ENCODE measurements at places on chromosomes 2 and 18.
A peak's percentile ranks its signal among the peaks of the same experiment; 100 is the strongest.

DNA sequence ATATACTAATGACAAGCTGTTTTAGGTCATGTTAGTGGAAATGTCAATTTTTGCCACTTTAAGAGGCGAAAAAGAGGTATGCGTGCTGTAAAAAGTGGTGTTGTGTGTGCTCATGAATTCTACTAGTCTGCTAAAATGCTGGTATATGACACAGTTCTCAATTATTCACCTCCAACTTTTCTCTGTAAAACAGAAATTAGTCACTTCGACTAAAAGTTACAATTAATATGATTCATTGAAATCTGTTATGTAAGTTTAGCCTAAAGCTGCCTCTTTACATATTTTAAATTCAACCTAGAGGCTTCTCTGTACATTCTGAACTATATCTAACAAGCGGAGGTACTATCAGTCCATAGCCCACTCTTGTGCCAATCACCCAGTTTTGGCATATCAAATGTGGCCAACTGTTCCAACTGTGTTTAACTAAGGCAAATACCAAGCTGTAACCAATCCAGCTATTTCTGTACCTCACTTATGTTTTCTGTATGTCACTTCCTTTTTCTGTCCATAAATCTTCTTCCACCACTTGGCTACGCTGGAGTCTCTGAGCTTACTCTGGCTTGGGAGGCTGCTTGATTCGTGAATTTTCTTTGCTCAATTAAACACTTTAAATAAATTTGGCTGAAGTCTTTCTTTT, 20.8 kb downstream of the BAZ2B start:
- H3K4me1 ChIP-seq = no peaks in the 10 kb centered on the region
- no peak overlapping the region for H3K27ac ChIP-seq
- no peaks in the 10 kb centered on the region for H3K36me3 ChIP-seq
- DNase-seq = no peak

- H3K27me3 ChIP-seq = no peaks in the 10 kb centered on the region
- H3K36me3 ChIP-seq = no peaks in the 10 kb centered on the region
- H3K4me1 ChIP-seq = no peaks in the 10 kb centered on the region
- no peak overlapping the region for H3K27ac ChIP-seq
- DNase-seq = no peak
Observed at GRCh38 chr18:45976566-45976965, 9.4 kb upstream of the EPG5 start.

- no peaks in the 10 kb centered on the region for H3K36me3 ChIP-seq
- H3K4me1 ChIP-seq = no peaks in the 10 kb centered on the region
- H3K4me3 ChIP-seq = no peak overlapping the region
Observed at GRCh38 chr2:155842103-155842502, 490.4 kb downstream of the NR4A2 start.

- no peak overlapping the region for H3K4me3 ChIP-seq
- H3K27me3 ChIP-seq = no peaks in the 10 kb centered on the region
- H3K4me1 ChIP-seq = no peaks in the 10 kb centered on the region
- H3K27ac ChIP-seq = no peak overlapping the region
- no peak for DNase-seq
Observed at GRCh38 chr18:38174594-38174993, 609.0 kb upstream of the CELF4 start.

DNA sequence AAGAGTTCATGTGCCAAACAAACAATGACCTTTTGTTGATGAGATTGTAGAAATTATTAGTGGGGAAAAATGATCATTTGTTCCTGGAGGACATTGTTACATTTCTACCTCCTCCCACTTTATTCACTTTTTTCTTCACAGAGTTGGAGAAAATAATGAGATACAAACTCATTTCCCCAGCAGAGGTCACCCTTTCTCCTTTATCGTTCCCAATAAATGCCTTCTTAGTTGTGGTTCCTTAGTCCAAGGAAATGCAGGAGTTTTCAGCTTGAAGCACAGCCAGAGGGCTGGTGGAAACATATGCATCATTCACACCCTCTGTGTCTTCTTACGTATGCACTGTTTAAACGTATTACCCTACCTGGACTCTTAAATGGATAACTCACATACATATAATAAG, 108.8 kb downstream of the SLC4A3 start:
- no peak overlapping the region for H3K4me3 ChIP-seq
- DNase-seq = no peak
- H3K27ac ChIP-seq = no peak overlapping the region

DNA sequence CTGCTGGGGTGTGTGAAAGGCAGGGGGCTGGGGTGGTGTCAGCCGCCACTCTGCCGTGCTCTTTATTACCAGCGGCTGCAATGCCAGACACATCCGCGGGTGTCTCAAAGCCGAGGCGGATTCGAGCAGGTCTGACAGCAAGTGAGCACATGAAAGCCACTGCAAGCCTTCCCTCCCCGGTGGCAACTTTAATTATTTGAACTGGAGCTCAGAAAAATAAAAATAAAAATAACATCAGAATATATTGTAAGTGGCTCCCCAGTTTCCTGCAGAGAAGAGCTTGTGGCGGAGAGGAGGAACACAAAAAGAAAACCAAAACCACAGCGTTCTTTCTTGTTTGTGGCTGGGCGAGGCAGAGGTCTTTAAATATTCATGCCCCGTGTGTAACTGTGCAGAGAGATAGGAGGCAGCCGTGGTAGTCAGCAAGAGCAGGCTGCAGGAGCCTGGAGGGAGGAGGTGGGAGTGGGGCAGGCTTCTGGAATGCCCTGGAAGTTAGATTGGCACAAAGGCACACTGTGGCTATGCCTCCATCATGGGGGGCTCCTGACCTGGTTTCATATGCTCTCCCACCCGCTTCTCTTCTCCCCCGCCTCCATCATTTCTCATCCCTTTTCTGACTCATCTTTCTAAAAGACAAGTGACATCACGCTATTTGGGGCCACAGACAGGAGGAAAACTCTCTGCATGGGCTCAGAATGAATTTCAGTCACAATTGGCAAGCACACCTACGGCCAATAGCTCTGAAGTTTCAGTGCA, 199.8 kb downstream of the CLIP4 start:
- H3K27me3 ChIP-seq = no peaks in the 10 kb centered on the region
- H3K4me3 ChIP-seq = peak overlapping the region; percentile 25
- DNase-seq = no peak
- H3K4me1 ChIP-seq = no peaks in the 10 kb centered on the region
- H3K36me3 ChIP-seq = no peaks in the 10 kb centered on the region
- H3K27ac ChIP-seq = no peak overlapping the region

DNA sequence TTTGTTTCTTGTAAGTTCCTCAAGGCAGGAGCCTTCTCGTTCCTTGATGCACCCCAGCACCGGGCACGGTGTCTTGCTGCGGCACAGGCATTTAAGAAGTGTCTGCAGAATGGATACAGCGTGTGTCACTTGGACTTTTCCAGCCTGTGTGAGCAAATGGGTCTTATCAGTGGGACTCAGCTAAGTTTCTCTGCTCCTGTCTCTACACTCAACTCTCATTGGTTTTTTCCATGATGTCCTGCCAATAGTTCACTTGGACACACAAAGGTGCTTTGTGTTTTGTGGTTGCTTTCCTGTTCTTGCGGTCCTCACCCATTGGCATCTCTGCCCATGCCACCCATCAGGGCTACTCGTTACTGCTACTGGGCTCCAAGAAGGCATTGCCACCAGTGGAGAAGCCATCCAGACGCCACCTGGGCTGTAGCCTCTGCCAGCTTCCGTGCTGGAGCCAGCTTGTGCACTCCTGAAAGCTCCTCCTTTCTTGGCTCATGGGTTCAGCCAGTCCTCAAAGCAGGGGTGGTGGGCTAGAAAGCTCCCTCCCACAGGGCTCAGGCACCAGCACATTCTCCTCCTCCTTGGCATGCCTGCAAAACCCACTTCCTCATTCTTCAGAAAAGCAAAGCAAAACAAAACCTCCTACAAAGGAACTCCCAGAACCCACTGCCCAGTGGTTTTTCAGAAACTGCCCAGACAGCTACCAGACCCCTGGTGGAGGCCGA, 41.4 kb downstream of the IL1R2 start:
- no peaks in the 10 kb centered on the region for H3K27me3 ChIP-seq
- no peak overlapping the region for H3K4me3 ChIP-seq
- peaks cover 53% of the 10 kb centered on the region for H3K4me1 ChIP-seq
- DNase-seq = peak; percentile 83
- H3K27ac ChIP-seq = peak overlapping the region; percentile 76

GRCh38 chr2:235766278-235766677, 272.4 kb downstream of the AGAP1 start:
- H3K4me1 ChIP-seq = no peaks in the 10 kb centered on the region

DNA sequence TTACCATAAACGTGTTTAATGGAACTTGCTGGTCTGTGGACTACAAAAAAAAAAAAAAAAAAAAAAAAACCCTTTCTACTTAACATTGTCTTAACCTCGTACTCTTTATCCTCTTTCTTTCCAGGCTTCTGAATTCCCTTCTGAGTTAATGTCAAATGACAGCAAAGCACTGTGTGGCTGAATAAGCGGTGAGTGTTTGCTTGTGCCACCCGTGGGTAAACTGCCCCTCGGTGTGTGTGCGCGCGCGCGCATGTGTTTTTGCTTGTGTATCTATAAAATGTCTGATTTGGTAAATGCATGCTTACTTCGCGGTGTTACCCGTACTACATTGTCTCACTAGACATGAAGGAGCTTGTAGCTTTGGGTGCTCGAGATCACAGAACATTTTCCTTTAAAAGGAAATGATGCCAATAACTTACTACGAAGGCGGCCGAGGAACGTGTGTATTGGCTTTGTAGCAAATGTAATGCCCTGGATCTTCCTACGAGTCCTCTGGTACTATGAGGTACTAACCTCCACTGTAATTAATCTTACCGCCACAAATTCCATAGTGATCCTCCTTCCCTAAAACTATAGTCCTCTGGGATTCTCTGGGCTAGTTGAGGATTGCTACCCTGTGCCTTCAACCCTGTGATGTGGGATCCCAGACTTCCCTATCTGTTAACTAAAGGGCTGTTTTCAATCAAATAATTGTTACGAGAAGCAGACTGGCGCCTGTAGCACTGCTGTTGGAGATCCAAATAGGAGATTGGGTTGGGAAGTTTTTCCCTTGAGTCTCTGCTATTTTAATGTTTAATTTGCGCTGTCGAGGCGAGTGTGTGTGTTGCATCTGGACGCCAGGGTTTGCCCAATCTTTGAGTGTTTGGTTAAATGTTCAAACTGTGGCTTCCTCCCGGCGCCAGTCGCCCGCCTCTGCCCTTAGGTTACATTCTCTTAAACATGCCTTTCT, 1.1 kb downstream of the ID2 start:
- no peaks in the 10 kb centered on the region for H3K27me3 ChIP-seq
- no peak for DNase-seq
- peaks cover 28% of the 10 kb centered on the region for H3K4me1 ChIP-seq
- H3K36me3 ChIP-seq = no peaks in the 10 kb centered on the region
- H3K4me3 ChIP-seq = peak overlapping the region; percentile 71

DNA sequence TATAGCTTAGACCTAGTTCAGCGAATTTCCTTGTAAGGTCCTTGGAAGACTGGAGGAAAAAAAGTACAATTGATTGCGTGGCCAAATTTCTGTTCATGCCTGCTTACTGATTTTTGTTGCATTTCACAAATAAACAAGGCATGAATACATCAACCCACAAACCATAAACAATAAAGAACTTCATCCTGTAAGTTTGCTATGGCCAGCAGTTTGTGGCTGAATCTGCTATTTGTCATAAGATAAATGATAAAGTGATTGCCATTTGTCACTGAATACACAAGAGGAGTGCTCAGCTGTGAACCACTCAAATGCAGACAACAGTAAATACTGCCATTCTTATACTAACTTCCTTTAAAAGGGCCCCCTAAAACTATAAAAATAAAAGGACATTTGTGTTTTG, 259.5 kb downstream of the CCDC178 start:
- no peaks in the 10 kb centered on the region for H3K4me1 ChIP-seq
- H3K27ac ChIP-seq = no peak overlapping the region
- H3K36me3 ChIP-seq = no peaks in the 10 kb centered on the region
- no peaks in the 10 kb centered on the region for H3K27me3 ChIP-seq
- no peak overlapping the region for H3K4me3 ChIP-seq

DNA sequence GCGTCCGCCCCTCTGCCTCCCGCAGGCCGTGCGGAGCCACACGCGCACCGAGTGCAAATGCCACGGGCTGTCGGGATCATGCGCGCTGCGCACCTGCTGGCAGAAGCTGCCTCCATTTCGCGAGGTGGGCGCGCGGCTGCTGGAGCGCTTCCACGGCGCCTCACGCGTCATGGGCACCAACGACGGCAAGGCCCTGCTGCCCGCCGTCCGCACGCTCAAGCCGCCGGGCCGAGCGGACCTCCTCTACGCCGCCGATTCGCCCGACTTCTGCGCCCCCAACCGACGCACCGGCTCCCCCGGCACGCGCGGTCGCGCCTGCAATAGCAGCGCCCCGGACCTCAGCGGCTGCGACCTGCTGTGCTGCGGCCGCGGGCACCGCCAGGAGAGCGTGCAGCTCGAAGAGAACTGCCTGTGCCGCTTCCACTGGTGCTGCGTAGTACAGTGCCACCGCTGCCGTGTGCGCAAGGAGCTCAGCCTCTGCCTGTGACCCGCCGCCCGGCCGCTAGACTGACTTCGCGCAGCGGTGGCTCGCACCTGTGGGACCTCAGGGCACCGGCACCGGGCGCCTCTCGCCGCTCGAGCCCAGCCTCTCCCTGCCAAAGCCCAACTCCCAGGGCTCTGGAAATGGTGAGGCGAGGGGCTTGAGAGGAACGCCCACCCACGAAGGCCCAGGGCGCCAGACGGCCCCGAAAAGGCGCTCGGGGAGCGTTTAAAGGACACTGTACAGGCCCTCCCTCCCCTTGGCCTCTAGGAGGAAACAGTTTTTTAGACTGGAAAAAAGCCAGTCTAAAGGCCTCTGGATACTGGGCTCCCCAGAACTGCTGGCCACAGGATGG, 7.1 kb upstream of the WNT10A start:
- H3K4me3 ChIP-seq = no peak overlapping the region
- H3K27me3 ChIP-seq = peaks cover 78% of the 10 kb centered on the region
- no peaks in the 10 kb centered on the region for H3K36me3 ChIP-seq
- peaks cover 17% of the 10 kb centered on the region for H3K4me1 ChIP-seq
- no peak for DNase-seq

DNA sequence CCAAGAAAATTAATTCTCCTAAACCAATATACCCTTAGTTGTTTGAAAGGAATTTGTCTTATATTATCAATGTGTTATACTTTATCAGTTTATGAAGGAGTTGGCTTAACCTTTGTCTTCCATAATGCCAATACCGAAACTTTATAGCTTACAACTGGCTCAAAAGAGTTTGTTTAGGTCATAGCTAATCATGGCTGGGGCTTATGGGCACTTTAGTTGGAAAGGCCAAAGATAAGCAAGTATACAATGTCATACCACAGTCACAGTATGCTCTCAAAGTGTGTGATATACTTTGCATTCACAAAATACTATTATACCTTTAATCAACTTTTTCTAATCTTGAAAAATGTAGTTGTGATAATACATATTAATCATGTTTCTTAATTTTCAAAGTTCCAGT, 2.3 kb downstream of the KLHL41 start:
- H3K4me3 ChIP-seq = no peak overlapping the region
- H3K36me3 ChIP-seq = no peaks in the 10 kb centered on the region
- DNase-seq = no peak
- H3K27ac ChIP-seq = no peak overlapping the region

- no peak for DNase-seq
- no peaks in the 10 kb centered on the region for H3K4me1 ChIP-seq
- H3K4me3 ChIP-seq = no peak overlapping the region
- no peak overlapping the region for H3K27ac ChIP-seq
- no peaks in the 10 kb centered on the region for H3K27me3 ChIP-seq
- no peaks in the 10 kb centered on the region for H3K36me3 ChIP-seq
Observed at GRCh38 chr2:235384624-235385023, 109.2 kb upstream of the AGAP1 start.

- DNase-seq = no peak
- H3K27me3 ChIP-seq = no peaks in the 10 kb centered on the region
- H3K36me3 ChIP-seq = no peaks in the 10 kb centered on the region
- no peak overlapping the region for H3K27ac ChIP-seq
Observed at GRCh38 chr18:51753365-51754057, 556.0 kb upstream of the MEX3C start.
